ENCODE measurements at places on chromosomes 7 and 10.
A peak's percentile ranks its signal among the peaks of the same experiment; 100 is the strongest.

DNA sequence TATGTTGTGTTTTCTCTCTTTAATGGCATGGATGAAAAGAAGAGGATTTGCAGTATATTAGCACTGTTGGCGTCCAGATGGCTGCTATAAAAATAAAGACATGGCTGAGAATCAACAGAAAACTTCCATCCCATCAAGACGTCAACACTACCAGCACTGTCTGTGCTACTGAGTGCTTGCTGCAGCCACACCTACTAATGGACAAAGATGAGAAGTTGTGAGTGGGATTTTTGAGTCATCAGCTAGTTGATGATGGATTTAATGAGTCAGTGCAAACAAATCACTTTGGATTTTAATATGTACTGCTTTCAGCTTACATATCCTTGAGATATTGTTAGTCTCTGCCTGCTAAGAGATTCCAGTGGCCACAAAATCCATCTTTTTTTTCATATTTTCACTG lies 631.0 kb upstream of the ANKRD30A start:
- no peak for DNase-seq

DNA sequence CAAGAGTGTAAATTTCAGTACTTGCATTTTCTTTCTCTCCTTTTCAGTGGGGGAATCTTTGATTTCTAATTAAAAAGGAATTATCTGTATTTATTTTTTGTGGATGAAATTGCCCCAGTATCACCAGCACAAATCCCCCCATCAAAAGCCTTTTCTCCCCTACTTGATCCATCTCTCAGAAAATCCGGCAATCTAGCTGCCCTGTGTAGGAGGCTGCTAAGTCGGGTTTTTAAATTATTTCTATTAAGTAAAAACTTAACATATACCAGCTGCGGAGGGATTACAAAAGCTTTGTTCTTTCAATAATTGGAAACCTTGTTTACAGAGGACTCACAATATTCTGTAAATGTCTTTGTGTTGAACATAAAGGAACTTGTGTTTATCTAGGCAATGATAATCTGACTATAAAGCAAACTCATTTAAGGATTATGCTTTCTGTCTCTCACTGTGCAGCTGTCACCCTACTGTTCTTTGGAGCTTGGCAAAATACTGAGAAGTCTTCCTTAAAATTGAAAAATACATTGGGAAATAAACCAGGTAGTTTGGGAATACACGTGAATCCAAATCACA lies 177.4 kb upstream of the PRR15 start:
- DNase-seq, result peak; percentile 63

- no peak for DNase-seq
These were observed 57.5 kb downstream of the TRRAP start for GRCh38 chr7:98935811-98936210.

DNA sequence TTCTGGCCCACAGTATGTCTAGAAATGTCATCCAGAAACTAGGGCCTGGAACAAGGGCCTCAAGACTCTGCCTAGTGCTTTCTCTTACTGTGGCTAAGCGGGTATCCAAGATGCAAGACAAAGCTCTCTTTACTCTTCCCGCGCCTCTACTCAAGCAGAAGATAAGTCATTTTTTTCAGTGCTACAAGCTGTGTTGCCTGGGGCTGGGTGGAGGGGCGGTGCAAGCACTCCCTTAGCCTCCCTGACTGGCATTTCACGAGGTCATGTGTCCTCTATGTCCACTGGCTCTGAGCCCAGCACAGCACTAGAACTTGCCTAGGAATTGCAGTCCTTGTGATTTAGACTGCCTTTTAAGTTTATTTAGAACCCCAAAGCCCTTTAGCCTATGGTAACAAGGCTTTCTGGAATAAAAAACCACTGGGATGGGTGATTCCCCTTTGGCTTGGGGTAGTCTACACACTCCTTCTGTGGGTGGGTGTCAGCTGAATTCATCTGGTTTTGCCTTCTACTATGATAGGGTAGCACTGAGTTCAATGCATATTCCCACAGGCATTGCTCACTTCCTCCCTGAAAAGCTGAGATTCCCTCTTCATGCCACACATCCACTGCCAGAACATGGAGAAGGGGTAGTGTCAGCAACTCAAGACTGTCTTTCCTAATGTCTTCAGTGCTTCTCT lies 371.8 kb upstream of the KCND2 start:
- no peak for DNase-seq

- no peak for DNase-seq
These were observed 179.0 kb downstream of the DGKI start for GRCh38 chr7:137667633-137668387.

GRCh38 chr10:87918254-87918859 lies 54.9 kb downstream of the PTEN start:
- DNase-seq, result no peak

- no peak for DNase-seq
These were observed 202.3 kb downstream of the HERPUD2 start for GRCh38 chr7:35492451-35493175.

- DNase-seq, result peak; percentile 44
These were observed 864 bp downstream of the CDCA7L start for GRCh38 chr7:21944616-21945453.

DNA sequence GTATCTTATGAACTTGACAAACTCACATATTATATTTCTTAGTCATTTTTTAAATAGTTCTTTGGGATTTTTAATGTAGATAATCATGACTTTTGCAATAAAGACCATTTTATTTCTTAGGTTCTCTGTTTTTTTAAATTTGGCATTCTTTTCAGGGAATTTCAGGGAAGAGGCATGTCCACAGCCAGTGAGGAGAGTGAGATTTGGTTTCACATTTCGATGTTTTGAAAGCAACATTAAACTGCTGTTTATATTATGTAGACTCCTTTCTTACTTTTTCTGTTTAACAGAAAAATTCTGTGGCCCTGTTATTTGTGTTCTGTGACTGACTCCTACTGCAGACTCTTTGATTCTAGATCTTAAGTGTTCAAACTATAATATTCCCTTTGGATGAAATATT lies 153.7 kb downstream of the FAM107B start:
- DNase-seq, result no peak

- DNase-seq, result no peak
These were observed 70.1 kb downstream of the HACD1 start for GRCh38 chr10:17547060-17547459.

DNA sequence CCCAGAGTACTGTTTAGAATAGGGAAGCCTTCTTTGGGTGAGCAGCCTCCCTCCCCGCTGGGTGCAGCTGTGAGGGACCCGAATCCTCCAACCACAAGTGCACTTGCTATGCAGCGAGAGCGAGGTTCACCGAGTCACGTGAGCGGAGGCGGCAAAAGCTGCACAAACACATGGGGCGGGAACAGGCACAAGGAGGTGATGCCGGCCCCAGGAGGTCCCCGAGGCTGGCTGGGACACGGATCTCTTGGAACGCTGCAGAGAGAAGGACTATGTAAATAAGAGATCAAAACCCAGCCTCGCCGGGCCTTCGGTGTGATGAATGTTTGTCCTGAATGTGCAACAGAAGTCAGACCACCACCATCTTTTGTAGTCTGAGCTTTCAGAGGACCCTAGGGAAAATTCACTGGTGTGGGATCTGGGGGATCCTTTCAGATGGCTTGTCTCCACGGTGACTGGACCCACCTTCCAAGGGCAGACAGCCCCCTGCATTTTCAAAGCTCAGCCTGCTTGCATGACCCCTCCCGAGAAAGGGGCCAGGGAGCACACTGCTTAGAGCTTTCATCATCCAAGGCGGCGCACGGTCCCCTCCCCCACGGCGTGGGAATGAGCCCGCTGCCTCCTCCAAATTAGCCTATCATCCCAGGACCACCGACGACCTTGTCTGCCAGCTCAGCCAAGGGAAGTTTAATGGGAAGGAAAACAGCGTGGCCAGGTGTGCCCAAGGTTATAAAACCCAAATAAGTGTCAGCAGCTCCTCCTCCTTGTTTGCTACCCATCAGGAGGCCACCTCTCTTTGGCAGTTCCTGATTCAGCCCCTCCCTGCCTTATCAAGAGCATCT lies 327.7 kb downstream of the CXCL12 start:
- no peak for DNase-seq

GRCh38 chr10:19816411-19817230 lies at the start of gene PLXDC2:
Gene PLXDC2, plus strand, starts transcription at chr10:19816432.
- DNase-seq, result no peak

GRCh38 chr7:150917969-150918368 lies 60.2 kb downstream of the KCNH2 start:
- DNase-seq, result no peak

- DNase-seq, result no peak
These were observed 40.8 kb downstream of the PRPS1L1 start for GRCh38 chr7:17986851-17987250.

DNA sequence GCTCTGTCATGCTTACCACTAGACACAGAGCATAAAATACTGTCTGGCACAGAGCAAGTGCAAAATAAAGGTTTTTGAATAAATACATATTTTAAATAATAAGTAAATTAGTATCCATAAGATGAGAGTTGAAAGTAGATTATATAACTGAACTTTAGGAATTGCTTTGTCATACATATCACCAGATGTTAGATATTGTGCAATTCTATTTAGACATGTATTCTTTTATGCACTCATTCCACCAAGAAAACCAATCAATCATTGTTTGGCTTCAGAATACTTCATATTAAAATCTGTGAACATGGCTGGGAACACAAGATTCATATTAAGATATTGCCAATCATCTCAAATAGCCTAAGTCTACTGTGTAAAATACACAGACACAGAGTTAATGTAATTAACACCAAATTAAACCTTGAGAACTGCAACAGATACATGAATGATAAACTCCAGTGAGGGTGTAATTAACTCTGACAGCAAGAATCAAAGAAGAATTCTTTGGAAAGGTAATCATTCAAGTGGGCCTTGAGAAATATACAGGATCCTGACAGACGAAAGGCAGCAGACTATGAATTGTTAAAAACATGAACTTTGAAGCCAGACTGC lies 201.0 kb upstream of the PTN start:
- no peak for DNase-seq

DNA sequence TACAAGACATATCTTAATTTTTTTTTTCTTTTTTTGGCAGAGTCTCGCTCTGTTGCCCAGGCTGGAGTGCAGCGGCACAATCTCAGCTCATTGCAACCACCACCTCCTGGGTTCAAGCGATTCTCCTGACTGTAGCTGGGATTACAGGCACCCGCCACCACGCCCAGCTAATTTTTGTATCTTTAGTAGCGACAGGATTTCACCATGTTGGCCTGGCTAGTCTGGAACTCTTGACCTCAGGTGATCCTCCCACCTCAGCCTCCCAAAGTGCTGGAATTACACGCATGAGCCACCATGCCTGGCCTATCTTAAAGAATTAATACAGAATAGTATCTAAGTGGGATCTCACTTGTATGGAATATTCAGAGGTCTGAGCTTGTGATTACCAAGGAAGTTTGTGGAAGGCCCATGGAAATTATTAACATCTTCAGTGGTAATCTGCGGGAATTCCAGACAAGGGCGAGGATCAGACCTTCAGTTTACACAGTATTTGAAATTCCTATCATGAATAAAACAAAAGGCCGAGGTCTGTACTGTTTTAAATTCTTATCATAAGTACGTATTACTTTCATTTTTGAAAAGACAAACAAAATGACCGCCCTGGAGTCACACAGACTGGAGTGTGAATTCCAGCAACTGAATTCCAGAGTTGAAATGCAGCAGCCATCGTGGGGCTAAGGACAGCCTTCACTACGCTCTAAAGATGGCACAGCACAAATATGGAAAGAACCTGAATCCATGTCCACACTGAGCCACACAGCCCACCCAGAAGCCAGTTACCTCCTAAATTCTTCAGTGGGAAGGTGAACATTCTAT lies 16.7 kb downstream of the GPRIN2 start:
- no peak for DNase-seq

GRCh38 chr7:143233816-143234532 lies 12.1 kb downstream of the TAS2R40 start:
- DNase-seq, result no peak

DNA sequence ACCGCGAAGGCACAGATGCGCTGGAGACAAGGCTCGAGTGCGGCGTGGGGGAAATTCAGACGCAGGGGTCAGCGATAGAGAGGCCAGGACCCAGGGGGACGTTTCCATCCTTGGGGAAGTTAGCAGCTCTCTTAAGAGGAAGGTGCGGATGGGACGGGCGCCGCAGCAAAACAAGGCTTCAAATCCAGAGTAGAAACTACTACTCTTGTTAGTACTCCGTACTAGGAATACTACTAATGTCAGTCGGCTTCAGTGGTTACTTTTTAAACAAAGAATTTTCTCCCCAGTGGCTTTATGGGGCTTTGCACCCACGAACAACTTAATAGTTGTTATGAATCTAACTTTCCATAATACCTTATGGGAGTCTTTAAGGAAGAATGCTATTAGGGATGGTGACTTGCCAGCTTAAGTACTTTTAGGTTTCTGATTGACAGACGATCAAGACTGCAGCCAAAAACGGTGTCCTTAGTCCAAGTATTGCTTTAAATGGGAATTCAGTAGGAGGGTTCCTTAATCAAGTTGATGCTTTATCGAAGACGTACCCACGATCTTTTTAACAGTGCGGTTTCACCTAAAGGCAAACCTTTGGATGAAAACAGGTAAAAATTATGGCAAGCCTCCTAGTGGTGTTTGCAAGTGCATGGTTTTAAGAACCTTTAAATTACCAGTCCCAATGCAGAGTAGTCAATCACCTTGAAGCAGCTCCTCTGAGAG lies 812 bp upstream of the IDE start:
- no peak for DNase-seq

DNA sequence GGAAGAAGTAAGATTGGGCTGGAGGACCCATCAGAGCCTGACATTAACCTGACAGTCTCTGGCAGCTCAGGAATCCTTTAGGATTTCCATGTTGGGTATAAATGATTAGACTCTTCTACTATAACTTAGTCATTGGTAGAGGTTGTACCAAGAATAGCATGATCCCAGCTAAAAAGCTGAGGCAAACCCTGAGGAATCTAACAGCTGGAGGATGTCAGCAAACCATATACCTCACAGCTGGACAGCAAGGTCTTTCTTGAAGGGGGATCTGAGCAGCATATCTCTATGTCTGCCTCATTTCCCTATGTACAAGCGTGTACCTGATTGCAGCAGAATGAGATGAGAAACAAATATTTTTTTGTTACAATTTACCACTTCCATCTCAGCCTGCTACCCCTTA lies 103.2 kb downstream of the NPSR1 start:
- no peak for DNase-seq

Data from NCI-H1436 (cell line).